ENCODE measurements at places on chromosomes 11 and 22.

DNA sequence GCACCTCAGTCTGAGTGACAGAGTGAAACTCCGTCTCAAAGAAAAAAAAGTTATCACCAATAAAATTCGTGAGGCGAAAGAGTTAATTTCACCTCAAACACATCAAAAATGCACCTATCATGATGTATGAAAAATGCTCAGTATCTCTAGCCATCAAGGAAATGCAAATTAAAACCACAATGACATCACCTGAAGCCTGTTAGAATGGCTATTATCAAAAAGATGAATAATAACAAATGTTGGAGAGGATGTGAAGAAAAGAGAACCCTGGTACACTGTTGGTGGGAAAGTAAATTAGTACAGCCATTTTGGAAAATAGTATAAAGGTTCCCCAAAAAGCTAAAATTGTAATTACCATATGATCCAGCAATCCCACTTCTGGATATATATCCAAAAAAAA, 23.6 kb downstream of the CHEK2 start:
- DNase-seq, result no peak

- no peak for DNase-seq
These were observed 803.2 kb downstream of the TBC1D22A start for GRCh38 chr22:47565607-47566006.

DNA sequence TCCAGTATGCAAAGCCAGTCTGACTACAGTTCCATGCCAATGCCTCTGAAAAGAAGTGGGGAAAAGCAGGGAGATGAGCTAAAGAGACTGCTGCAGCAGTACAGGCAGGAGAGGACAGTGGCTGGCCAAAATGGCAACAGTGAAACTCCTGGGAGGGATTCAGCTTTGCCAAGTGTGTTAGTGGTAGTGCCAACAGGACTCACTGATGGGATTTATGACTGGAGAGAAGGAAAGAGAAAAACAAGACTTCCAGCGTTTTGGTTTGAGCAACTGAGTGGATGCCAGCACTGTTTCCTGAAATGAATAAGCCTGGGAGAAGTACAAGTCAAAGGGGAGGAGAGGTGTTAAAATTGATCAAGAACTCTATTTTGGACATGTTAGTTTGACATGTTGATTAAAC, 80.9 kb downstream of the PLEKHA7 start:
- DNase-seq, result no peak

- no peak for DNase-seq
These were observed 384.3 kb downstream of the NTM start for GRCh38 chr11:131754671-131755070.

- DNase-seq, result no peak
These were observed 66.1 kb downstream of the MYO7A start for GRCh38 chr11:77193911-77194830.

DNA sequence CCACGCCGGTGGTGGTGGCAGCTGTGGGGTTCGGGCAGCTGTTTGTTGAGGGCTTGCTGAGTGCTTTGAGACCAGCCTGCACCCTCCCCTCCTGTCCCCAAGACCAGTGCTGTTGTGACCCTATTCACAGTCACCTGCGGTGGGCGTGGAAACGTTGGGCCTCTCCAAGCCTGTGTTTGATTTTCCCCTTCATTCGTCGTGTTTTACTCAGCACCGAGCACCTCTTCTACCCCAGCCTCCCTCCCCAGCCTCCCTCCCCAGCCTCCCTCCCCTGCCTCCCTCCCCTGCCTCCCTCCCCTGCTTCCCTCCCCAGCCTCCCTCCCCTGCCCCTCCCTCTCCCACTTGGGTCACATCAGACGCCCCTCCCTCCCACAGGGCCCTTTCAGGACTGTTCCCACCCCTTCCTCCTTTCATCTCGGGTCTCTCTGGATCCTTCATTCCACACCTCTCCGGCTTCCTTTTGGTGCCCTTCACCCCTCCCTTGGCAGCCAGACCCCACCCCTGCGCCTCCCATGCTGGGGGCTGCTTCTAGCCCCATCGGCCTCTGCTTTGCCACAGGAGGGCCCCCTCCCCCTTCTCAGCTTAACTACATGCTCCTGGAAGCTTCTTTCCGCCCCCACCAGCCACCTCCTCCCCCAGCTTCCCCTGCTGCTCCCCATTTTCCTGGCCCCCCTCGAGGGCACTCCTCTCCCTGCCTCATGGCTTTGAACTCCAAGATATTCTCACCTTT, 14.8 kb downstream of the FRMD8 start:
- DNase-seq, result no peak

- DNase-seq, result no peak
These were observed 988 bp downstream of the MGAT3 start for GRCh38 chr22:39457556-39458443.

GRCh38 chr11:103959279-103959942, 77.0 kb upstream of the DDI1 start:
- DNase-seq, result no peak
